SIG-M5 (cell line): ENCODE measurements at places on chromosomes 16 and 17.

DNA sequence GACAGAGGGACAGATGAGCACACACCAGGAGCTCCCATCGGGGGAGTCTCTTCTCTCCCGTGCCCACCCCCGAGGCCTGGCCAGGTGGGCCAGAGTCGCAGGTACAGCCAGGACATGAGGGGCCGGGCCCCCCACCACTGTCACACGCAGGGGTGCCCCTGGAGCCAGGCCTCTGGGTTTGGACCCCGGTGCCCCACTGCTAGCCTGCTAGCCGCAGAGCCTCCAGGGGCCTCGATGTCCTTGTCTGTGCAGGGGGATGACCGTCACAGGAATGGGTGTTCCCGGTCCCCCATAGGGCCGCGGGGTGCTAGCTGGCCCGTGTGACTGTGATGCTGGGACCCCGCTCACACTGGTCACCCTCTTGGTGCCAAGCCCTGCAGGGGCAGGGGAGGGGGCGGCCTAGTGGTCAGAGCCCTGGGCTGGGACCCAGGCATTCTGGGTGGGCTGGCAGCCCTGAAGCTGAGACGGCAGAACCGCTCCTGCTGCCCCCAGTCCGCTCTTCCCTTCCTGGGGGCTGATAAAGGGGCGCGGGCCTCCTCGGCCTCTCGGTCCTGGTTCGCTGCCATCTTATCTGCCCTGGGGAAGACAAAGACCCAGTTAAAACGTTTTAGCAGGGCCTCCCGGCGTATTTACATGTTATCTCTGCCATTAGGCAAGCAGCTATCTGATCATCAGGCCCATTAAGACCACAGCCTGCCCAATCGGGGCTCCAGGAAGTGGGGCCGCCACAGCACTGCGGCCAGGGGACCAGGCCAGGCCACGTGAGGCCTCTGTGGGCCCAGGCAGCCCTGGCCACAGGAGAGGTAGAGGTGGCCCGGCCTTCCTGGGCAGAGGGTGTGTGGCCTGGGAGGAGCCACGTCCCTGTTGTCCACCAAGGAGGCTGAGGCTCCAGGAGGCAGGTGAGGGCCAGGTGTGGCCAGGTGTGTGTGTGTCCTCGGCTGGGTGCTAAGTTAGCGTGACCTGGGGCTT lies 57.2 kb upstream of the ZC3H18 start:
- DNase-seq, result no peak

GRCh38 chr17:978103-979093 lies 1.2 kb downstream of the NXN start:
- no peak for DNase-seq

- no peak for DNase-seq
These were observed 5.9 kb downstream of the LITAFD start for GRCh38 chr16:8887952-8888560.

GRCh38 chr17:75084039-75084660 lies 3.6 kb upstream of the SLC16A5 start:
- DNase-seq, result no peak

GRCh38 chr17:74949455-74950115 lies 13.9 kb downstream of the OTOP3 start:
- no peak for DNase-seq

DNA sequence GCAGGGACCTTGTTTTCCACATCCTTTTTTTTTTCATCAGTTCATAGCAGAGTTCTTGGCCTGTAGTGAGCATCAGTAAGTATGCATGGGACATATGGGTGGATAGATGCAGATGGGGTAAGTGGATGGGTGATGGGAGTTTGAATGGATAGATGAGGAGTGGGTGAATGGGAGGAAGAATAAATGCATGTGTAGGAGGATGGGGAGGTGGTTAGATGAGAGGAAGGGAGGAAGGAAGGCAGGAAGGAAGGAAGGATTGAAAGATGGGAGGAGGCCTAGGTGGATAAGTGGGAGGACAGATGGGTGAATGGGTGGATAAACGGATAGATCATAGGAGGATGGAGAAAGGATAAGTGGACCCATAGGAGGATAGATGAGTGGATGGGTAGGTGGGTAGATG lies 3.9 kb upstream of the BEAN1 start:
- DNase-seq, result no peak

DNA sequence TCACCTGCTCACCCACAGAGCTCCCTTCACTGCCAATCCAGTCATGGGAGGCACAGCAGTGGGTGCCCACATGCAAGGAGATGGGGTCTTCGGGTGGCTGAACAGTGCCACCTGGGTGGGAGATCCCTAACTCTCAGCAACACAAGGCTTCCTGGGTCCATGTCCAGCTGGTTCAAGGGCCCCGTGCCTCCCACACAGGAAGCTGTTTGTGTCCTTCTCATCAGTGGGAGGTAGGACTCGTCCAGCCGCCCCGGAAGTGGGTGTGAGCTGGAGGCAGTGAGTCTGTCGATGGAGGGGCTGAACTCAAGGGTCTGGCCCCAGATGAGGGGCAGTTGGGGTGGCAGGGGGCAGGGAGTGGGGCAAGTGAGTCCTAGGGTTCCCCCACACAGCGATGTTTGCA lies 1.6 kb downstream of the FBXL16 start:
- no peak for DNase-seq

- no peak for DNase-seq
These were observed 16.7 kb upstream of the BAIAP2 start for GRCh38 chr17:81018044-81018802.

DNA sequence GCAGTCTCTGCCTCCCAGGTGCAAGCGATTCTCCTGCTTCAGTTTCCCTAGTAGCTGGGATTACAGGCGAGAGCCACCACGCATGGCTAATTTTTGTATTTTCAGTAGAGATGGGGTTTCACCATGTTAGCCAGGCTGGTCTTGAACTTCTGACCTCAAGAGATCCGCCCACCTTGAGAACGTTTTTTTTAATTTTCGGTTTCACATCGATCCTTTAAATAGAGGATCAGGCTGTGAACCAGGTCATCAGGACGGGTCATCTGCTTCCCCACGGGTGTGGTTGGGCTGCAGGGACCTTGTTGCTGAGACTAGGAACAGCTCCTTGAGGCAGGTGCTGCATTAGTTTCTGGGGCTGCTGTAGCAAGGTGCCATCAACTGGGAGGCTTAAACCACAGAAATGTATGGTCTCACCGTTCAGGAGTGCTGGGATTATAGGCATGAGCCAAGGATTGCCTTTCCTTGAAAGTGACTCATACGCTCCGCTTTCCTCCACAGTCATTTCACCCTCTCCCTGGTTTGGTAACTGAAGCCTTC lies 7.9 kb upstream of the NAGPA start:
- no peak for DNase-seq

GRCh38 chr16:4362476-4363135 lies 9.0 kb upstream of the VASN start:
- DNase-seq, result no peak

GRCh38 chr17:28738680-28739384 lies 5.0 kb upstream of the TRAF4 start:
- no peak for DNase-seq

- no peak for DNase-seq
These were observed 415 bp downstream of the ABCA5 start for GRCh38 chr17:69326377-69327059.

DNA sequence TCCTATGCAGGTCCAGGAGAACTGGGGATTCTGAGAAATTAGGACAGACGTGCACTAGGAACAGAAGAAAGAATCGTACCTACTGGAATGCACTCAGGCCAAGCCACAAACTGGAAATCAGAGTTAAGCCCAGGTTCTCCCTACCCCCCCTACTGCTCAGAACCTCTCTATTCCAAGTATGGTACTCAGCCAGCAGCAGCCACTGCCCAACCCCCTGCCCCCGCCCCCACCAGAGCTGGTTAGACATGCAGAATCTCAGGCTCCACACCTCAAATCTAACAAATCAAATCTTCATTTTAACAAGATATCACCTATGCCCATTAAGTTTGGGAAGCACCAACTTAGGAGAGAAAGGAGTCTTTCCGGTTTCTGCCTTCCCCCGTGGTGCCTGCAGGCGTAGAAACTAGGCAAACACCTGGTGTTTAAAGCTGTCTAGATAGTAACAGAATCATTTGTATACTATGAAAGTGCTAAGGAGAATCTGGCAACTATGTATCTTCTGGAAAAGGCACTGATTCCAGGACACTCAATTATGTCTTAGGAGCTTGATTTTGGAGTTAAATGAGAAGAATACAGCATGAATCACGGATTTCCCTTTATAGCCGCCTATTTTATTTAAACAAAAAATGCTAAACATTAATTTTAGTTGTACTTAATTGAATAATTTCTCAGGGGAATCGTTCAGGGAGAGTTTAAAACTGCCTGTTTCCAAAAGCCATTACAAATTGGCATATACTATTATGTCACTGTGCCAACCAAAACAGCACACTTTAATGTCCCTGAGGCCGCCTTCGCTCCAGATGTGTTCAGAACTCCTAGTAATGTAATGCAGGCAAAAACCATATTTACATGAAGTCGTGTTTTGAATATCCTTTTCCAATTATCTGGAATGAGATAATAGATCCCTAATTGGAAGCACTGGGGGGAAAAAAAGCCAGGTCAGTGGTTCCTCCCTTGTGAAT lies 166.5 kb downstream of the STX8 start:
- DNase-seq, result no peak

DNA sequence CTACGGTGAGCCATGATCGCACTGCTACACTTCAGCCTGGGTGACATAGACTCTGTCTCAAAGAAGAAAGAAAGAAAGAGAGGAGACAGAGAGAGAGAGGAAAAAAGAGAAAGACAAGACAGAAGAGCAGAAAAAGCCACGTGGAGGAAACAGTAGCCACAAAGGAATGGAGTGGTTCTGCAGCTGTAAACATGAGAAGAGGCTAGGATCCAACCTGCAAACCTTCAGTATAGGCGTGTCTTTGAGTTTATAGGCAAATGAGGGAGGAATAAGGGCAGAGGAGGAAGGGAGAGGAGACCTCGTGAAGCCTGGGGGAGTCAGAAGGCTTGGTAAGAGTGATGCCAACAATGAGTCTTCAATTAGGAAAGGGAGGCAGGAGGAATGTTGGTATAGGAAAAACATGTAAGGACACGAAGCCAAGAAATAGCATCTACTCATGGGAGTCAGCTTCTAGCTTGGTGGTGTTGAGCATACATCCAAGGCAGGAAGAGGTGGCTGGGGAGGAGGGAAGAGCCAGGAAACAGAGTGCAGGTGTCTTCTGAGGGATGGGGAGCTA lies 3.9 kb downstream of the MED9 start:
- no peak for DNase-seq

DNA sequence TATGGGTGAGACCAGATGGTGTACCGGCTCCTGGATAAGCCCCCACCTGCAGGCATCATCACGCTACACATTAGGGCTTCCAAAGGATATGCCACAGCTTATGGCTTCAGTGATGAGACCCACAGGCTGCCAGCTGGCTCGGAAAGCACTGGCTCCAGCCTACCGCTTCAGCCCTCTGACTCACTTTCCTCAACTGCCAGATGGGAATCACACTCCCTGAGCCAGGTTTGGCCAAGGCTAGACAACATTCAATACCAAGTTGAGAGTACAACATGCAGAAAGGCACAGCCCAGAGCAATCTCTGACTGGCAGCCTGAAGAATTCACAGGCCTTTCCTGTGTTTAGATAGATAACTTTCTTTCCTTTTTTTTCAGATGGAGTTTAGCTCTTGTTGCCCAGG lies 10.3 kb downstream of the CENPV start:
- no peak for DNase-seq

DNA sequence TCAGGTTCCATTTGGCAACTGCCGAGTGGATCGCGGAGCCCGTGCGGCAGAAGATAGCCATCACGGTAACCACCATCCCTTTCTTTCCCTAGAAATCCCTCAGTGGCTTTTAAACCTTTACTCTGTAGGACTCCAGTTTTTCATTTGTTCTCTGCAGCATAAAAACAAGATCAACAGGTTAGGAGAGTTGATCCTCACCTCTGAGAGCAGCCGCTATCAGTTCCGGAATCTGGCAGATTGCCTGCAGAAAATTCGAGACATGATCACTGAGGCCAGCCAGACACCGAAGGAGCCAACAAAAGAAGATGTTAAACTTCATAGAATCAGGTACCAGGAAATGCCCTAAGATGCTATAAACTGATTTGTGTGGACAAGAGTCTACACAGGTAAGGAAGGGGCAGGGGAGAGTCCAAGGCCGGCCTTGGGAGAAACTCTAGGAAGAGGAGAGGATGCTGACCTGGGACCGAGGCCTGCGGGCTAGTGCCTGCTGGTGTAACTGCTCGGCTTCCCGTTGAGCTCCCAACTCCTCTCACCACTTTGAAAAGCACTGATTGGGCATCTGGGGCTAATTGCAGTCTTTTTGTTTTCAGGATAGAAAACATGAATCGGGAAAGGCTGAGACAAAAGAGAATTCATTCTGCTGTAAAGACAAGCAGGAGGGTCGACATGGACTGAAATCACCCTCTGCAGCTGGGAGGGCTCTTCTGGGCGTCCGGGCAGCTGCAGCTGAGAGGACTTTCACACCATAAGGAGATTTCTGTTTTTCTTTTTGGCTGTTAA lies 8.1 kb downstream of the MRPL58 start:
- DNase-seq, result no peak

GRCh38 chr17:3167574-3167973 lies 29.7 kb upstream of the OR1A2 start:
- peak; percentile 72 for DNase-seq

DNA sequence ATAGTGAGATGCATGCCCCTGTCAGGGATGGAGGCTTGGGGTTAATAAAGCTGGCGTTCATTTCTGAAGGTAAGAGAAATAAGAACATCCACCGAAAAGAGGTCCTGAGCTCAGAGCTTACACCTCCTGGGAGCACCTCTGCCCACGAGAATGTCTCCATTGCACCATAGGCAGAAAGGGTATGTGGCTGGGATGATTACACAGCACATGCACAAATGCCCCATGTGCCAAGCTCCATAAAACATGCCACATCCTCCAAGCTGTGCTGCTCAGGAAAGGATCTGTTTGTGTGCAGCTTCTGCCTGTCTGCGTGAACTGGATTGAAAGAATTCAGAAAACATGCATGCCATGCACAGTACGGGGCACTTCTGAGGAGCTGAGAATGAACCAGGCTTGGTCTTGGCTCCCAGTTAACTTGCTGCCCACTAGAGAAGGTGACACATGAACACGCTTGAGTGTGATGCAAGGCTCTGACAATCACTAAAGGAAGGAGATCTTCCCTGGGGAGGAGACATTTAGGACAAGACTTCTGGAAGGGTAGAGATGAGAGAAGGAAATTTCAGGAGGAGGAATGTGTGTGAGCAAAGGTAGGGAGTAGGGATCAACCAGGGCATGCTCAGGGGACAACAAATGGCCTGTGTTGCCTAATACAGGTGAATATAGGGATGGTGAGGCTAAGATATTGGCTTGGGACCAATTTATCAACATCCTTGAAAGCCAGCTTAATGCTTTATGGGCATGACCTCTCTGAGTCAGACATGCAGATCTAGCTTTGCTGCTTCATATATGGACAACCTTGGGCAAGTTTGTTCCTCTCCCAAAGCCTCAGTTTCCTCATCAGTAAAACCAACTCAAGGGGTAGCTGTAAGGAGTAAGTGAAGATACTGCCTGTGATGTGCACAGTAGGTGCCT lies 32.0 kb upstream of the SMPD3 start:
- no peak for DNase-seq

GRCh38 chr17:48276776-48277175 lies 153.2 kb downstream of the SKAP1 start:
- DNase-seq, result no peak

- no peak for DNase-seq
These were observed 389 bp downstream of the DUS1L start for GRCh38 chr17:82065193-82065637.
